GM23338 (cell line): ENCODE measurements at places on chromosomes 5 and 9.

GRCh38 chr5:40570408-40571129 lies 109.1 kb upstream of the PTGER4 start:
- no peak for DNase-seq

- DNase-seq: no peak
Observed at GRCh38 chr5:52885614-52886013, 97.9 kb downstream of the ITGA1 start.

GRCh38 chr5:134577022-134577795 lies 51.7 kb downstream of the JADE2 start:
- DNase-seq: no peak

GRCh38 chr5:145245354-145245753 lies 589.8 kb downstream of the PRELID2 start:
- peak; percentile 42 for DNase-seq

DNA sequence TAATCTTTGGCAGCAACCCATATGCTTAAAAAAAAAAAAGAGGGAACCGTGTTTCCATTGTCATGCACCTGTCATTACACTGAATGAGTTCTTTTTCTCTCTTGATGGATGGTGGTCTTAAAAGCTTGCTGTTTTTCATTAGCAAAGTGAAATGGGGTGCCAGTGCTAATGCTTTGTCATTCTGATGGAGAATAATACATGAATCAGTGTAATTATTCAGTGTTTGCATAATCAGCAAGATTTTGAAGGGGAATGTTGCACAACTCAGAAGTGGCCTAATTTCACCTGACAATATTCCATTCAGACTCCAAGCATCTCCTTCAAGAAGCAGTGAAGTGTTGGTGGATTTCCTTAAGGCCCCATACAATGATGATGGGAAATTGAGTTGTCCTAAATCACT lies 38.1 kb downstream of the MAP1B start:
- no peak for DNase-seq

DNA sequence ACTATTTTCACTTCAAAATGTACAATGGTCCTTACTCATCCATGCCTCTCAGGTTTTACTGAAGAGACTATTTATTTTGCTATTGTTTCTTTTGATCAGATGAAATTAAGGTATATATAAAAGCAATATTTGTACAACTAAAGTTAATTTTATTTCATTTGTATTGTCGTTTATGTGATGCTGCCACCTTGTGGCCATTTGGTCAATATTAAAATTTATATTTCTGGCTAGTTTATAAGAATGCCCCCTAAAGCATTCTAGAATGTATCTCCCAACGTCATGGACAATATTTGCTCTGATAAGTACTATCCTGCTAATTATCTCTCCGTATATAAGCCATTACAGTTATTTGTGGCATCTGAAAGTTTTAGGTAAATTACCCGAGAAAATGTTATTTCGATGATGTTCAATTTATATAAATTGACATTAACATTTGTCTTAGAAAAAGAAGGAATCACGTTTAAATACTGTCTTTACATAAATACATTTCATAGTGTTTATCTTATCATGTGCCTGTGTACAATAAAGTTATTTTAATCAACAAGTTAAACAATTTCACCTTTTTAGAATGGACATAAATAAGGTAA lies 680.0 kb downstream of the TAF11L14 start:
- peak; percentile 44 for DNase-seq

GRCh38 chr5:91668261-91668660 lies 285.1 kb upstream of the ARRDC3 start:
- DNase-seq: no peak

- DNase-seq: no peak
Observed at GRCh38 chr9:95189251-95190098, 128.0 kb downstream of the FANCC start.

DNA sequence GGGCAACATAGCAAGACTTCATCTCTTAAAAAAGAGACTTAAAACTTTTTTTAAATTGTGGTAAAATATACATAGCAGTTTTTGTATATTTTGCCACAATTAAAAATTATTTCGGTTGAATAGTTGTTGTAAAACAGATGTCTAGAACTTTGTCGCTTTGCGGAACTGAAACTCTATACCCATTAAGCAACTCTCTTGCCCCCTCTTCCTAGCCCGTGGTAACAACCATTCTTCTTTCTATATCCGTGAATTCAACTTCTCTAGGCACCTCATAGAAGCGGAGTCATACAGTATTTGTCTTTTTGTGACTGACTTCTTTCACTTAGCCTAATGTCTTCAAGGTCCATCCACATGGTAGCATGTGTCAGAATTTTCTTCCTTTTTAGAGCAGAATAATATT lies 43.3 kb downstream of the SPARC start:
- DNase-seq: no peak

DNA sequence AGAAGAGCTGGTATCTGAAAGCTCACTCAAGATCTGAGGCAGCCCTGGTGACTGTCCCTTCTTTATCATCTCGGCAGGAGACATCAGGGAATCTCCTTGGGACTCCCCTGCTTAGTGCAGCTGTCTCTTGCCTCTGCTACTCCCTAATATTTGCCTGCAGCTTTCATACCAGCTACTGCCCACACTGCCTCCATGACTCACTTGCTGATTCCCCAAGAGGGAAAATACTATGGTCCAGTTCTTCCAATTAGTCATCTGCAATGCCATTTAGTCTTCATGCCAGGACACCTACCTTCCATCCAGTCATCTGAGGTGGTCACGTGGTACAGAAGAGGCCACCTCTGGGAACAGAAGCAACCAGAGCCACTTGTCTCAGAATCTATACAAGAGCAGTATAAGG lies 270.8 kb downstream of the NTRK2 start:
- DNase-seq: no peak

DNA sequence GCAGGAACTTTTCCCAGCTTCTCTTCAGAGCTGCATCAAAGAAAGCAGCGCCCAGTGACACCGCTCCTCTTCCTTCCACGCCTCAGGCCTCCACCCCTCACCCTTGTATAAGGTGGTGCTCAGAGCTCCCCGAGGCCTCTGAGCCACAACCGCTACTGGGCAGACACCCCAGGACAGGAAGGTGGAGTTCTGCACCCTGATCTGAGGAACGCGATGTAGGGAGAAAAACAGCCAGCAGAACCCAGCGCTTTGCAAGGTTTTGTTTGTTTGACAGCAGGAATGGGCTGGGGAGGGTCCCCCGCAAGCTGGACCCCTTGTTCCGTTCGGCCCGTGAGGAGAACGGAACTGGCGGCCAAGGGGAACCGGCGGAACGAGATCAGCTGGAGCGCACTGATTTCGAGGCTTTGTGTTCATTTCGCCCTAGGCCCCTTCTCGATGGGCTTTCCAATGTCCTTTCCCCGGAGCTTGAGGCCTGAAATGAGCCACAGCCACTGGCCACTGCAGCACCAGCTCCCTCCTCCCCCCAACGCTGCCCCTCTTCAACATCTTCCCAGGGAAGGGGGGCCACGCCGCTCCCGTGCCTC lies 4.1 kb downstream of the EDF1 start:
- no peak for DNase-seq

- DNase-seq: no peak
Observed at GRCh38 chr5:155085282-155085989, 71.9 kb downstream of the KIF4B start.

DNA sequence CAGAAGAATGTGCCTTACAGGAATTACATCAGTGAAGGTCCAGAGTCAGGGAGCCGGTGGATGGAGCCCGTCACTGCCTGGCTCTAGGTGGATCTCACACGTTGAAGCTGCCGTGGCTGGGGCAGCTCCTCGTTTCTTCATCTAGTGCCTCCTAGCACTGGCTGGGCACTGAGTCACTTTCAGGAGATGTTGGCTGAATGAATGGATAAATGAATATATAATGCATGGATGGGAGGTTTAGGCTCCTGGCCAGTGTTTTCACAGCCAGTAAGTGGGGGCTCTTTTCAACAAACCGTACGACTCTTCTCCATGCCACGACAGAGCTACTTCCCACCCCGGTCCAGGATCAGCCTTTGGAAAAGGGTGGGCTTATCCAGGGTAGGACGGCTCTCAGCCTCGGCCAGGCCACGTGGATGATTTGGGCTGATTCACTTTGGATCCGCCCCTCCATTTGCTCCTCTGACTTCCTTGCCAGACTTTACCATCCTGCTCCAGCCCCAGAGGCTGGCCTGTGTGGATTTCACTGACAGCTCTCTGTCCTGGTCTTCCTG lies 1.3 kb upstream of the SH3PXD2B start:
- DNase-seq: no peak

DNA sequence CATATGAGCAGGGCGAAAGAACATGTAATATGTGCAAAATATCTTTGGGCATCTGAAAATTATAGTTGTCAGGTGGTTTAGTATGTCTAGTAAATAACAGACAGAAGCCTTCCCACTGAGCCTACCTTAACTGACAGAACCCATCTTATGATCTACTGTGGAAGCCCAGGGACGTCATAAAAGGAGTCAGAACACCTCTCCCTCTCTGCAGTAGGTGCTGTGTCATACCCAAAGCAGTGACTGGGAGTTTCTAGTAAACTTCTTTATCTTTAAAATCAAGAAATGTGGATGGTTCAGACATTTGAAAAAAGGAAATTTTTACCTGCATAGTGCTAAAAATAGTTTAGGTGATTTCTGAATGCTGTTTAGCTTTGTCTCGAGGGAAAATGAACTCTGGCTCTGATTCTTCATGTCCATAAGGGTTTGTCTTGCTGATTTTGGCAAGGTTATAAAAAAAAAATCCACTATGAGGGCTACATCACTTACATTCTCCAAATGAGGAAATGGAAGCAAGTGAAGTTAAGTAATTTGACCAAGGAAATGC lies 104.0 kb downstream of the NUDT12 start:
- no peak for DNase-seq

DNA sequence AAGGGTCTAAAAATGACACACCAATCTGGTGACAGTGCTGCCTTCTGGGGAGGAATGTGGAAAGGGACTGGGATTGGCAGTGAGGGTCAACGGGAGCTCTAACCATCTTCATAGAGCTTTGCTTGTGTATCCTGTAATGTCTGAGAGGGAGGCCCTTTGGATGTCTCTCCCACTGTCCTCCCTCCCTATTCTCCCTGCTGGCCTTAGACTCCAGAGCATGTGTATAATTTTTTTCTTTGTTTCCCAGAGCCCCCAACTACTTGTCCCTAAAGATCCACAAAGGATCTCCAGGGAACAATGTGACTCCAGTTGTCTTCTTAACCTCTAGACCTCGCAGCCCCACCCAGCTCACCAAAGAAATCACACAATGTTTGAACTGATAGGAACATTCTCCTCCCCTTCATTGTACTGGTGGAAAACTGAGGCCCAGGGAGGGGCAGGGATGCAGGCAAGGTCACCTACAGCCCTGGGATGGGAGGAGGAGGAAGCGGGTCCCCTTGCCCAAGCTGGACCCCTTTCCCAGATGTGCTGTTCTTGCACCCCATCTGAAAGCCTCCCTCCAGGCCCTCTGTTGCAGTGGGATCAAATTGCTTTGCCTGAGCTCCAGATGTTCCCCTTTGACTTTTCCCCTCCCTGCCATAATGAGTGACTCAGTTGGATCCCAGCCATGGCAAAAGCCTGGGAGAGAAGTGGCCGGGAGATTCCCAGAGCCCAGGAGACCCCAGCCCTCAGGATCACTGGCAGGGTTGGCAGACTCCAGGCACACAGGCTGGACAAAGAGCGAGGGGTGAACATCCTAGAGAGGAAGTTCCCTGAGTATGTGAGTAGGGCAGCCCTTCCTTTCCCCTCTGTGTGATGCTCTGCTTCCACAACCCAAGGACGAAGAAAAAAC lies 21.8 kb downstream of the SPARC start:
- no peak for DNase-seq

- DNase-seq: no peak
Observed at GRCh38 chr9:131432050-131432449, 38.2 kb downstream of the PRRC2B start.

- DNase-seq: peak; percentile 92
Observed at GRCh38 chr5:39424736-39425637, at the start of gene DAB2. Gene DAB2, minus strand, starts transcription at chr5:39424980. Its CDS starts 30,660 bp downstream, at chr5:39394320.

DNA sequence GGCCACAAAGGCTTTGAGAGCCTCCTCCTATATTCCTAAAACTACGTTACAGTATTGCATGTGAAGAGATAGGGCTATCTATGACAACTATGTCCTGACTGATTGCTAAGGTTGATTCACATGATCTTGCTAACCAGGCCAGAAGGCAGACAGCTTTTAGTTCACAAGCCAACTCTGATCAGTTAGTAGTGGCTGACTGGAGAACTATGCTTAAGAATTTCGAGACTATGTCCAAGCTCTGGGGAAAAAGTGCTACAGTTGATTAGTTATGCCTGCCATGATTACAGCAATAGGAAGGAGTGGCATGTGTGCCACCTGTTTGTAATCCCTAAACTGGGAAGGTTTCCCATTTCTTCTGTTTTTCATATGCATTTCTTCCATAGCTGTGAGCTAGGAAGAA lies 223.4 kb downstream of the DOCK8 start:
- DNase-seq: no peak

DNA sequence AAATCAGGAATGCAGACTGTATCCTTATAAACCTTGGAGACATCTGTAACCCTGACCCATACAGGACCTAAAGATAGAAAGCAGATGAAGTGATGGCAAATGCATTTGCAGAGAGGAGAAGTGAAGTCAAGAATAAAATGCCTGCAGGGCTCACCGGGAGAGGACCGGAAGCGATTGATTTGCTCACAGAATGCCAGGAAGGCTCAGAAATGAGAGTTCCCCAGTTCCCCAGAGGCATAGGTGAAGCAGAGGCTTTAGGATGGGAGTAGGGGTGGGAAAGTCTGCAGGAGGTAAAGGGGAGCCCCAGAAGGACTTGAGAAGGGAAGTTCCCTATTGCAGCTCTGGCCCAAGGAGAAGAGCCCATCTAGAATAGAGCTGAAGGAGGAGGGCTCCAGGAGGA lies 63.9 kb upstream of the TNFAIP8 start:
- DNase-seq: no peak
